ENCODE measurements at places on chromosomes 4 and X.

- no peak for DNase-seq
Measured at GRCh38 chr4:169566021-169566818, 46.2 kb downstream of the NEK1 start.

- DNase-seq: no peak
Measured at GRCh38 chr4:165784672-165785071, 88.4 kb upstream of the TLL1 start.

DNA sequence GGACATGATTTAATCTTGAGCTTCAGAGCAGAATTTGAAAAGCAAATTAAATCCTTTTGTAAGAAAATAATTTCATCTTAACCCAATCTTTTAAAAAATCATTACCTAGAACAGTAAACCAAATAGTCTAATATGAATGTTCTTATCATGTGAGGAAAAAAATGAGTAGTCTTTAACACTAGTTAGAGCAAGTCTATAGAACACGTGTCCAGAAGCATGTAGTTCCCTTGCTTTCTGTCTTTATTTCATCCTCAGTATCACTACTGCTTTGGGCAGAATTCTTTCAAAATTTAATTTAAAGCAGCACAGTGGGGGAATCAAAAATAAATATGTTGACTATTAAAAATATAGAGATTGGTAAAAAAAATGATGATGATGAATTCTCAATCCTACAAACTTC lies 2.1 kb downstream of the RBM47 start:
- no peak for DNase-seq

DNA sequence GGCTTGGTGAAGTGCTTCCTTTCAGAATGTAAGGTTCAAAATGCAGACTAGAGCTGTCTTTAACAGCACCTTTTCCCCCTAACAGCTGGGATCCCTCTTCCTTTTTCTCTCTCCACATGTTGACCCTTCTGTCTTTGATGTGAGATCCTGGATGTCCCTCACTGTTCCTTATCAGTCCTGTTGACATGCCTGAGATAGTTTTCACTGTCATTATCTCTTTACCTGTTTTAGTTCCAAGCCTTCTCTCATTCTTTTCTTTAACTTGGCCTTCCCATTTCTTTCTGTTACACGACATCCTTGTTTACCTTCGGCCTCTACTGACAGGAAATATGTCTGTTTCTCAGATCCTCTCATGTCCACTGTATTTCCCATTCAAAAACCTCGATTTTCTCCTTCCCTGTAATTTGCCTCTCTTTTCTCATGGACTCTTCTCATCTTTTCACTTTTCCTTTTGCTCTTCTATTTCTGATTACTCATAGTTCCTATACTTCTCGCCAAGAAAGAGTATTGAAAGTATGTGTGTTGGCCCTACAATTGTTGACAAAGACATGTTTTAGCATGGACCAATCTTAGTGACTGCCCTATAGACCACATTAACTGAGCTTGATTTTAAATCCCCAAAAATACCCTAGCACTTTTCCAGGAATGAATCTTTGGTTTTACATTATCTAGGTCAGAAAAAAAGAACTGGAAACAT lies 1.2 kb upstream of the SOWAHB start:
- DNase-seq: no peak
